ENCODE measurements at places on chromosomes 3 and 15.

GRCh38 chr3:142962520-142963233 is 797 bp downstream of the PAQR9 start:
- no peak for DNase-seq

- DNase-seq = no peak
These were observed 234.3 kb upstream of the CCDC54 start for GRCh38 chr3:107142786-107143575.

DNA sequence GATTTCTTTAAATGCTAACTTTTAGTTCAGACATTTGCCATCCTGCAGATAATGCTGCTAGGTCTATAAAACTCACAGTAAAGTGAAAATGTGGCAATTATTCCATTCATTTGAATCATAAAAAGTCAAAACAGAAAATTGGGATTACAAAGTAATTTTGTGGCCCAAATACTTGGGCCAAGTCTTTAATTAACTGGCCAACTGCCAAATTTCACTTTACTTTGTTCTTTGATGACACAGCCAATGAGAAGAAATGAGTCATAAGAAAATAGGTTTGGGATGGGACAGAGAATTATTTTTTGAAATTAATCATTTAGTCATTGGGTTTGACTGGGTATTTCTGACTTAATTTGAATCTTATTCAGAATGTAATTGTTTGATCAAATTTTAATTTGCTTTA is 89.8 kb upstream of the SLC2A2 start:
- no peak for DNase-seq

GRCh38 chr3:194079702-194080172 is 56.2 kb upstream of the HES1 start:
- DNase-seq = no peak

GRCh38 chr3:59990915-59991314 is 941.1 kb upstream of the CFAP20DC start:
- DNase-seq = no peak

Measured in T-helper 9 cell (primary cell).